ENCODE measurements at places on chromosomes 5 and 9.
A peak's percentile ranks its signal among the peaks of the same experiment; 100 is the strongest.

DNA sequence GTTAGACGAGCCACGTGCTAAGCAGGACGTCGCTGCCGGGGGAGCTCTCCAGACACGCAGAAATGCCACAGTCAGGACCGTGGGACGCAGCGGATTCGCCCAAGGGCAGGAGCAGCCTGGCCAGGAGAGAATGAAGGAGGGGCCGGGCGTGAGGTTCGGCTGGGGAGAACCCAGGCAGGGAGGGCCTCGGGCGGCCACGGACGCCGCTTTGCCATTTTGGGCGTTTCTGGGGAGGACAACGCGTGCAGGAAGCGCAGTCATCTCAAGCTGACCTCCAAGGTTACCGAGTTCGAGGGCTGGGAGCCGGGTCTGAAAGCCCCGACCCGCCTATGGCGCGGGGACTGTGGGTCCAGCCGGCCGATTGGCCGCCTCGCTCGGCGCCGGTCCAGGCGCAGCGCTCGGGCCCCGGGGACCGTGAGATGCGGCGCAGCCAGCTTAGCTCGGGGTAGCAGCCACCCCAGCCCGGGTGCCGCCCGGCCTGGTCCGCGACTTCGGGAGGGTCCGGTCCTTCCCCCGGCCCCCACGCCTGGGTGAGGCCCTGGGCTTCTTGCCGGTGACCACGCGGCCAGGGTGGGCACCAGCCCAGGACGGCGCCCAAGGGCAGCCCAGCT, 760 bp upstream of the MAN1B1 start:
- peak; percentile 38 for DNase-seq

- DNase-seq: no peak
Measured at GRCh38 chr5:178407646-178408045, 175.0 kb upstream of the PHYKPL start.

GRCh38 chr9:72554221-72554641, 32.8 kb downstream of the TMC1 start:
- no peak for DNase-seq

GRCh38 chr5:58965677-58966414, 383.0 kb downstream of the RAB3C start:
- DNase-seq: no peak

- peak; percentile 29 for DNase-seq
Measured at GRCh38 chr5:64767959-64768357, 533 bp downstream of the SREK1IP1 start.

- no peak for DNase-seq
Measured at GRCh38 chr9:70218767-70219166, 40.0 kb upstream of the SMC5 start.

DNA sequence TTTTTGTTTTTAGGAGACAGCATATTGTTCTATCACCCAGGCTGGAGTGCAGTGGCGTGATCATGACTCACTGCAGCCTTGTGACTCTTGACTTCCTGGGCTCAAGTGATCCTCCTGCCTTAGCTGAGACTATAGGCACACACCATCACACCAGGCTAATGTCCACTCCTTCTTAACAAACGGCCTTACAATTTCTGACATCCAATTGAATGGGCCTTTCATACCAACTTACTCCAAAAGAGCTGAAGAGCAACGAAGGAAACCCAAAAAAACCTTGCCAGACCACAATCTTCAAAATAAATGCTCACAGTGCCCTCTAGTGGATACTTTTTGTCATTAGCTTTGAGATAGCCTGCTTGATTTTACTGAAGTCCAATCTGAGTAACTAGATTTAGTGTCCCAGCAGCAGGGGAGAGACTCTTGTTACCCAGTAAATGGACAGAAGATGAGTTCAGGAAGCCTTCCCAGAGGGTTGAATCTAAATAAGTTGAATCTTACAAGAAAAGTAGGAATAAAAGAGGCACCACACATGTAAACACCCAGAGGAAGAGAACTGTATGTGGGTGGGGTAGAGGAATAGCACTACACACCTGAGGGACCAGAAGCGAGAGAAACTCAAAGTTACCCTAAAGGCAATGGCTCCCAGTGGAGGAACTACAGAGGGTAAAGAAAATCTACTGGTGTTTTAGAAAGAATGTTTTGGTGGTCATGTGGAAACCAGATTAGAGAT, 9.3 kb downstream of the ZNF622 start:
- peak; percentile 56 for DNase-seq

GRCh38 chr9:111297066-111297824, 32.8 kb downstream of the OR2K2 start:
- DNase-seq: no peak

- DNase-seq: no peak
Measured at GRCh38 chr5:142346706-142347105, 21.9 kb upstream of the SPRY4 start.

GRCh38 chr5:174202996-174203395, 157.5 kb downstream of the NSG2 start:
- DNase-seq: no peak

DNA sequence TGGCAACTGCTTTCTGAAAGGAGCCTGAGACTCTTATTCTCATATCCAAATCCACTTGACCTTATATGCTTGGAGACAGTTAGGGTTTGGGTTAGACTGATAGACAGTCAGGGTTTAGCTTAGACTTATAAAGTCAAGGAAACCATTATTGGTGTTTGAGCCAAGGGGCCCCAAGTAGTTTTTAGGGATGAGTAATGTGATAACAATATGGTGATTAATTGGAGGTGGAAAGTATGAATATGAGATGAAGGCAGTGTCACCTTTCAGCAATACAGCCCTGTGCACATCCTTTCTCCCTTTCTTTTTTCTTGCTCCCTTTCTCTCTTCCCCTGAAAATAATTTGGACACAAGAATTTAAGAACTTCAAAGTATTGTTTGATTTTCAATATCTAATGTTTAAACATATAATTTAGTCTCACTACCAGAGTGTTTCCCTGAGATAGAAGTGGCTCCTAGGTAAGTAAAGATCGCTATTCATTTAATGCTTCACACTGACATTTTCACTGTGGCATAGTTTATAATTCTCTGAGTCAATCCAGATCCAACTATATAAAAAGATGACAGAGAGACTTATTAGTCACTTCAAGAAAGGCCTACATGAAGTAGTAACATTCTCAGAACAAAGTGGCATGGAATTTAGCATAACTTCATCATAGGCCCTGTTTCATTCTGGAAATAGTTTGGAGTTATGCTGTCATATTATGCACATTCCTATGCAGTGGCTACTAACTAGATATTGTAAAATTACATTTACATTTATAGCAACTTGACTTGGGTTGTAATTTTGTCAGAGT, 200.8 kb downstream of the CHSY3 start:
- no peak for DNase-seq

GRCh38 chr5:68415177-68416085, 199.9 kb downstream of the PIK3R1 start:
- no peak for DNase-seq

GRCh38 chr9:81344366-81344765, 345.0 kb downstream of the TLE1 start:
- no peak for DNase-seq

DNA sequence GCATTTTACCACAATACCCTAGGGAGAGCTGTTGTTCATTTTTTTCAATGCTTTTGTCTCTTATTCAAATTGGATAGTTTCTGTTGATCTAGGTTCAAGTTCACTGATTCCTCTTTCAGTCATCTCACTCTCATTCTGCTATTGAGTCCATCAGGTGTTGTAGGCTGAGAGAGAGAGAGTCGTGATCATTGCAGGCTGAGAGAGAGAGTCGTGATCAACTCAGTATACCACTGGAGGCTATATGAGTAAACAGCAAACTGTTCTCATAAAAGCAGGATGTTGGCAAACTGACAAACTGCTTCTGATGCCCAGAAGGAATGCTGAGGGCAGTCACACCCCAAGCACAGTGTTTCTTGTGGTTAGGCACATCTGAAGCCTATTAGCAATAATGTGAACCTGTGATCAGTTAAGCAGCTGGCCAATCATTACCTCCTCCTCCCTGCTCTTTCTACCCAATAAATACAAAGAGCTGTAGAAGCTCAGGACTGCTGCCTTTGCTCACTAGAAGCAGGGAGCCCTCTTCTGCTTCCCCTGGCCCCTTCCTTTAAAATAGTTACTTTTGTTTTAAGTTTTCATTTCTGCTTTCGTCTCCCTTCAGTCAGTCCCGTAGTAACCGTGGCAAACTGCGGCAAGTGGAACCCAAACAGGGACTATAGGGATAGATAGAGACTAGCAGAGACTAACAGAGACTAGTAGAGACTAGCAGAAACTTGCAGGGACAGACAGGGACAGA, 476.1 kb upstream of the ACO1 start:
- DNase-seq: no peak

DNA sequence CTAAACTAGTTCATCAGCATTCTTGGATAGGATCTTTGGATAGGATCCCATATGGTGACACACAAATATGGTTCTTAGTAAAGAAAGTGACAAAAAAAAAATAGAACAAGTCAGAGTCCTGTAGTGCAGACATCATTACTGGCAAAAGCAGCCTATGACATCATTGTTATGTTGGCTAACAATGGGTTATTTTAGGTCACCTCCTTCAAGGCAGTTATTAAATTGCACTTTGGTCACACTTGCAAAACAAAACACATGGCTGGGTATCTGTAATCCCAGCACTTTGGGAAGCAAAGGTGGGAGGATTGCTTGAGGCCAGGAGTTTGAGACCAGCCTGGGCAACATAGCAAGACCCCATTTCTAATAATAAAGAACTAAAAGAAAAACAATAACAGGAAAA, 185.9 kb downstream of the KIAA0825 start:
- DNase-seq: no peak

- DNase-seq: no peak
Measured at GRCh38 chr5:60686157-60686556, 13.8 kb downstream of the DEPDC1B start.

DNA sequence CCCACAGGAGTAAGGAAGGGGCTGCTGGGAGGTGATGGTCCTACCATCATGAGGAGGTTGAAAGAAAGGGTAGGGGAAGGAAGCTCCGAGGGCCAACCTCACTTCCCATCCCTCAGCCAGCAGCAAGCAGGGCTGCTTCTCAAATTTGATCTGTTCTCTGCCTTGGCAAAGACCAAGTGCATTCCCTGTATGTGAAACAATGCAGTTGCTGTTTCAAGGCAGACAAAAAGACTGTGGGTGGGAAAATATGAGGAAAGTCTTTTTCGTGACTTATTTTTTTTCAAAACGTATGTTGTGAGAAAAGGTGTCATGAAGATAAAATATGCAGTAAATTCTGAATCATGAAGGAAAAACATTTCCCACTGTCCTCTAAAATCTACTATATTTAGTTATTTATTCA, 165.9 kb downstream of the ARSB start:
- DNase-seq: no peak

DNA sequence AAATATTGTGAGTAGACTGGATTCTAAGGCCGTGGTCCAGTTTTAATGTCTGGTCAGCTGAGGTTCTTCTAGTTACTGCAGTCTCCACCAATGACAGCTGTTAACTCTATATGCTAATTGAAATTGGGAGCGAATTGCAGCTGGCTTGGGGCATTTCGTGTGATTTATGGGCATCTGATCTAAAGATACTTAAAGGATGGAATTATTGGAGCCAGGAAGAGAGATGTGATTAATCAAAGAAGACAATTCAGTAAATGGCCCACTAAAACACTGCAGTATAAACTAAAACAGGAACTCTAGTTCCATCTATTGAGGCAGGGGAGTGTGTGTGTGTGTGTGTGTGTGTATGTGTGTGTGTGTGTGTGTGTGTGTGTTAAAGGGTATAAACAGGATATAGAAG, 157.5 kb upstream of the IQGAP2 start:
- DNase-seq: no peak

DNA sequence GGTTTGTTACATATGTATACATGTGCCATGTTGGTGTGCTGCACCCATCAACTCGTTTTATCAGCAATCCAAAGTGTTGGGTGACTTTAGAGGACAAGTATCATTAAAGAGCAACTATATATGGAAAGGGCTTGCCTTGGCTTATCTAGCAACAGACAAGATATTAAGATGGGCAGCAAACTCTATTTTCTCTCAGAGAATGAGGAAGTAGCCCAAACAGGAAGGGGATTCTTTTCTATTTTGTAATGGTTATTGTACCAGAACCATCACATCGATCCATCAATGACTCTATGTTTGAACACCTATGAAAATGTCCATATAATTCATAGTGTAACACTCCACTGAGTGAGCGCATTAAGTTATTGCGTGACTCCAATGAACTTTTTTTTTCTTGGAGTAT, 260.1 kb upstream of the SLC24A2 start:
- no peak for DNase-seq

DNA sequence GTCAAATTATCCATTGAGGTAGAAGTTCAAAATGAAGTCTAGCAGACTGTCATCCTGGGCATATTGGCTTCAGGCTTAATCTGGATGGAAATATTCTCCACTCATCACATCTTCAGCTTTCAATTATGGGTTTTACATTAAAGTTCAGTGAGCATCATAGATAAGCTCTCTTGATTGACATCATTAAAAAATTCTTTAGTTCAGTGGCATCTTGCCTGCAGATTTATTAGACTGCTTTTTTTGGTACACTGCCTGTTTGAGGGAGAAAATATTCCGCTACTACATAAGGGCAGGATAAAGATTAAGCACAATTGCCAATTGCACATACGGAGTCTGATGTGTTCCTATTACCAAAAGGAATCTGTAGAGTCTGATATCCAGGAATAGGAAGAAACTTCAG, 2353.8 kb downstream of the MAT2B start:
- DNase-seq: no peak

- DNase-seq: no peak
Measured at GRCh38 chr5:132465059-132465707, 25.4 kb downstream of the IRF1 start.

DNA sequence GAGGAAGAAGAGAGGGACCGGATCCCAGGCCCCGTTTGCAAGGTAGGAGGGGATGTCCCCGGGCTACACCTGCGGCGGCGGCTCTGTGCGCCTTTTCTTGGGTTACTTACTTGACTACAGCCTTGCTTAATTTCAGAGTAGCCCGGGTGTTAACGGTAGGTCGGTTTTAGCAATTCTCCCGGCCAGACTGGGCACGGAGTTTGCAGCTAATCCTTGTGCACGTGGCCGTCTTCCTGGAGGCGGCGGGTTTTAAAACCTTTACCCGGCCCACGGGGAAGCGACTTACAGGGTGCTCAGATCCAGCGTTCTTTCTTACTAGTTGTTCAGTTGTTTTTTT, 313 bp downstream of the BRIX1 start:
- no peak for DNase-seq

DNA sequence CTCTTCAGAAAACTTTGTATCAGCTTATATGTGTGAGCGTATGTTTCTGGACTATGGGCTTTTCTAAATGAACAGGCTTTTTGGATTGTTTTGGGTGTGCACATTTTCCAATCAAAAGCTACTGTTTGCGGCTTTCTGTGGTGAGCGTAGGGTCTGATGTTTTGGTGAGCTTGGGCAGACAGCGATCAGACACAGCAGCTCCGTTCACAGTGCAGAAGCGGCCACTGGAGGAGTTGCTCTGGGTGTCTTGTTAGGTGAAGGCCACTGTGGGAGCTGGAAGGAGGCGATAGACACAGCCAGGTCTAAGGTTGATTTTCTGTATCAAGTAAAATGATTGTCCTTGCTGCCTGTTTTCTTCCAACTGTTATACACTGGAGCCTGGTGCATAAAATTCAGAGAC, 11.1 kb downstream of the PRRC2B start:
- no peak for DNase-seq

DNA sequence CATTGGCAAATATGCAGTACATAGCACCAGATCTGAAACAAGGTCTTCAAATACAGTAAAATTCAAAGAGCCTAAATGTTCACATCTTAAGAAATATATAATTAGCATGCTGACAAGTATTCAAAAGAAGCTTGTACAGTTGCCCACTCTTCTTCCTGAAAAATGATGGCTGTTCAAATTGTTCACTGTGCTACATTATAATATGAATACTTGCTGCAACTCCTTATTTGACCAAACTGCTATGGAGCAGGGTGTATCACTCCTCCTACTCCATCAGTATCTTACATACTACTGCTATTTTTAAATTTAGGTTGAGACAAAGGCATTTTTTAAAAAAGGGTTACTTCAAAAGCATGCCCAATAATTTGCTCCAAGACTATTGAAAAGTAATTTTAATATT, 39.3 kb downstream of the RNF145 start:
- no peak for DNase-seq

Measured in NCI-H146 (cell line).